NCI-H526 treated with DMSO at 0.1 percent for 48 hours (cell line): ENCODE measurements at places on chromosomes 12 and 14.

DNA sequence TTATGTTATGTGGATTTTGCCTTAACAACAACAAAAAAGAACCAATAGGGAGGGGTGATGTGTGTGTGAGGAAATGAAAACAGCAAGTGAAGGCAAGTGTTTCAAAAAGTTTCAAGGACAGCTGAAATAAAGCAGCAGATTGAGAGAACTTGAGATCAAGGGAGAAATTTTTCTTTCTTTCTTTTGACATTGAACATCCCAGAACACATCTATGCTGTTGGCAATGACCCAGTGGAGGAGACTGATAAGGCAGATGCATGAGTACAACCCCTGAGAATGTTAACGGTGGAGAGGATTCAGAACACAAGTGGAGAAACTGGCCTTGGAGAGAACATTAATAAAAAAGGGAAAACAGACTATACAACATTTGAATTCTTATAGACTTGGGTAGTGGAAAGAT, 2.9 kb downstream of the LLPH start:
- DNase-seq, result no peak

GRCh38 chr14:22982477-22983245, at the start of gene AJUBA:
TSS of gene AJUBA (minus strand) at chr14:22982551. CDS start at chr14:22982266, 285 bp downstream.
- peak; percentile 8 for DNase-seq

- no peak for DNase-seq
These were observed 151.3 kb upstream of the PRKD1 start for GRCh38 chr14:30078811-30079402.

DNA sequence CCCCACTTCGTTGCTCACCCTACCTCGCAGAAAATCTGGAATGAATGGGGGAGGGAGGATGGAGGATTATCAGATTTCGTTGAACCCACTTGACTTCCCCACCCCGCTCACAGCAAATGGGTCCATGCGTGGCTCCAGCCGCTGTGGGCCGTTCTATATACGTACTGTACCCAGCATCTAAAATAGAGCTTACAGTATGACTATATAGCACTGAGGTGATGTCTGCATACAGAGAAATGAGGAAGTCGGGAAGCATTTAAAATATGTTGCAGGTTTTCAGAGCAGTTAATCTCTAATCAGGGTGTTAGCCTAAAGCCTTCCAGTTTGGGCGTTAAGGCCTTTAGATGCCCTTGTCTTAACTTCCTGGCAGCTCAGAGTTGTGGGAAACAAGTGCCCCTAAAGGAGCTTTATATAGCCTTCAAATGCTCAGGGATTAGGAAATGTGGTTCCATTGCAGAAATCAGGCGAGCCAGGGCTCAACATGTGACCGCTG, 1.4 kb downstream of the BICDL1 start:
- peak; percentile 31 for DNase-seq

GRCh38 chr14:105426416-105427130, 6.9 kb downstream of the MTA1 start:
- DNase-seq, result no peak

- no peak for DNase-seq
These were observed 1.2 kb upstream of the PRIMA1 start for GRCh38 chr14:93789228-93790130.

DNA sequence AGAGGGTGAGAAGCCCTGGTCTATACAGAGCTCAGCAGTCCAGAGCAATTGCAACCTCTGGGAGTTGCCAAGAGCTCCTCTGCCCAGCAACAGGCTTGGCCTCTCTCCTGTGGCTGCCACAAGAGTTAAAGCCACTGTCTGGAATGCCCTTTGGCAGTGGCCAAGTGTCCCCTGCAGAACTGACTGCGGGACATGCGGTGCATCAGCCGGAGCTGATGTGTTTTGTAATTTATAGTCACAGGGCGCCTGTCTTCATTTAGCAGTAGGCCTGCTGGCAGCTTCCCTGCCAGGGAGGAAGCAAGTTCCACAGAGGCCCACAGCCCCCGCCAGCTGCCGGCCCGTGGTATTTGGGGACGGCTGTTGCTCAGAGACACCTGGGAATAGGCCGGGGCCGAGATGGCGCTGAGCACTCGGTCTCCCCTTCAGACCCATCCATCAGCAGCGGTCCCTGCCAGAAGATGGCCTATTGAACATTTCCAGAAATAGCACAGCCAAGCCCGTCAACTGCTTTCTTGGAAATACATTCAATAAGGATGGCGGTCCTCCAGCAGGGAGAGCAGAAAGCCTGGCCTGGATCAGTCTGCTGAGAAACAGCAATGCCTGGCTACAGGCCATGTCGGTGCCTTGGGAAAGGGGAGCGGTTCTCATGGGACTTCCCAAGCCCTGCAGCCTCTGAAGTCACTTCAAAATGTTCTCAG, 217.4 kb downstream of the CRADD start:
- no peak for DNase-seq

GRCh38 chr14:65117769-65118745, 15.7 kb upstream of the MAX start:
- no peak for DNase-seq

DNA sequence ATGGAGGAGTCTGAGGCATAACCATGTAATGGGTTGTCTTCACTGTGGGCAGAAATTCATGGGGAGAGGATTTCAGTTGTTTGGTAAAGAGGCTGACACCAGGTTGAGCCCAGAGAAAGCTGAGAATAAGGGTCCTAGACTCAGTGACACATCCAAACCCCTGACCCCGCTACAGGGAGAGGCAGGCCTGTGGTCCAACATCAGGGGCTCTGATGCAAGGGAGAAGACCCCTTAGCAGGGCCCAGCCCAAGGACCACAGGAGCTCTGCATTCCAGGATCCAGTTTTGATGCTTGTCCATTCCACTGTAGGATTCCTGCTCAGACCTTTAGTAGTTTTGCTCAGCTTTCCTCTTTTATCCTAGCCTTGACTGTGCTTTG, 15.5 kb downstream of the GPR68 start:
- no peak for DNase-seq

DNA sequence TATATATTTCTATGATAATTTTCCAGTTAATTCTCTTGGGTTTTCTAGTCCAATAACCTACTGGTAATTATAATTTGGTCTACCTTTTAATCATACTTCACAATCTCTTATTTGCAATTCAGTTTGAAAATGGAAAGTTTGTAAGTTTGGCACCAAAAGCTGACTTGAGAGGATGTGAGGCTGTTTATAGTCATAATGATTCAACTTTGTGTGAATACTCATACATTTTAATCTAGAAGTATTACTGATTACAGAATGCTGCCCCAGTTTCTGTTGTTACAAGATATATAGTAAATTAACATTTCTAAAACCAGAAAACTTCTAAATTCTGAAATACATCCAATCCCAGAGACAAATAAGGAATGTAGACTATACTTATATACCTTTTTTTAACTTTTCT, 158.2 kb downstream of the SLC38A4 start:
- DNase-seq, result no peak

DNA sequence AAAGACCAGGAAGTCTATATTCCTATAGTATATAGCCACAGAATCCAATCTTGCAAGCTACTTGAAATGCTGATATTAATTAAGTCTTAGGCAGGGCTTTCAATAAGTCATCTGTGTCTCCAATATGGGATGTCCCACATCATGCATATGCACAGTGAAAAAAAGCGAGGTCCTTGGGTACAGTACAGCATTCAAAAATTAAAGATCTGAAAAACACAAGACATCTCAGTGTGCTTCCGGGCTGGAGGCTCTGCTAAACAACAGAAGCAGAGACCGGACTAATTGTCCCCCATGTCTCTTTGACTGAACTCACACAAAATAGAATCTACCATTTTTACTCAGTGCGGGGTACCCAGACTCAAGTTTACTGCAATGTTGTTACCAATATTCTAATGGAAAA, 156.0 kb downstream of the DAD1 start:
- no peak for DNase-seq

DNA sequence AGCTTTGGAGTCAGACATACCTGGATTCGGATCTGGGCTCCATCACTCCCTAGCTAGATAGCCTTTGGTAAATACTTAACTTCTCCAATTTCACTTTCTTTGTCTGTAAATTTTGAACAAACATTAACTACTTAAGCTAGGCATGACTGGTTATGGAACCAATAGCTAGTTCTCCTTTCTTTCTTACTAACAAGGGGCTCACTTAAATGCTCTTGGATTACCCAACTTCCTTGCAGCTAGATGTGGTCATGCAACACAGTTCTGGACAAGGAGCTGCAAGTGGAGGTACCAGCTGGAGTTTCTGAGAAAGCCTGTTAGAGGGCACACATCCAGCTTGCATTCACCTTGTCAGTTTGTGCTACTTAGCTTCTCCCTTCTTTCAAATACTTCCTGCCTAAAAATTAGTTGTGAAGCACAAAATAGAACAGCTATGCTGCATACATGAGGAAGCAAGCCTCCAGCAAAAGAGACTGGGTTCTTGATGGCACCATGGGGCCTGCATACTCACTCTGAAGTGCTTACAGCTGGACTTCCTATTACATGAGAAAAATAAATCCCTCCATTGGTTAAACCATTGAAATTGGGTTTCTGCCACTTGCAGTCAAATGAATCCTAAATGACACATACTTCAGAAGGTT, 210.1 kb upstream of the EEA1 start:
- no peak for DNase-seq

DNA sequence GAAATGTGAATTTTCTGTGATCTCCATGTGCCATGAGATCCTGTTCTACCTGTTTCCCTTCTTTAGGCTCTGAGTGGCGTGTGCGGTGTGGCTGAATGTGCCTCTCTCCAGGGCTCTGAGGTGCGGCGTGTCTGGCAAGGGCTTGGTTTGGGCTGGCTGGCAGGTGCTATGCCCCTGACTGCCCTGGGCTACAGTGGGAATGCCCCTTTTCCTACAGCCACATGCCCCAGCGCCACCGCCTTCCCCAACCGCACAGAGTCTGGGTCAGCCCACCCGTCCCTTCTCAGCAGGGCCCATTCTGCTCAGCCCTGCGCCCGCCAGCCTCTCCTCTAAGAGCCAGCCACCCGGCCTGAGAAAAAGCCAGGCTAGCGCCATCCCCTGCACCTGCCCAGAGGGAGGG, 24.7 kb downstream of the BTBD6 start:
- no peak for DNase-seq

- DNase-seq, result no peak
These were observed 123.9 kb downstream of the PRMT8 start for GRCh38 chr12:3614806-3615466.

GRCh38 chr14:104445086-104445485, 134.5 kb upstream of the C14orf180 start:
- DNase-seq, result no peak

DNA sequence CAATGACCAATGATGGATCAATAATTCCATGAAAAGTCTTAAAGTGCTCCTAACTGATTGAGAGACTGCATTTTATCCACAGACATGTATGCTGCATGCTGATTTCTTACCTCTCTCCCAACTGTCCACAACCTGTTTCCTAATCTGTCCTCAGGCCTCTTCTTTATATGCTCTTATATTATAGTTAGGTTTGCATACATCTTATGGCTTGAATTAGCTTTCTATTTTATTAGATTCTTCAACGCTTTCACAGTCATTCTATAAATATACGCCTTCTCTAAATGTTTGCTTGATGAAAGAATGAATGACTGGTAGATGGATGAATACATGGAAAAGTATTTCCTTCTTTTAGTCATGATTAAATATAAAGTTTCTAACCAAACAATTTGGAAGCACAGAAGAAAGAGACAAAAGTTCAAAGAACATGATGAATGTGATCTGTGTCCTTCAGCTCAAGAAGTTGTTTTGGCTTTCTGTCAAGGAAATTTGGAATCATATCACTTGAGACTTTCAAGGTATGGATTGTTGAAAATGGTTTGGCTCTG, 91.8 kb upstream of the NPAS3 start:
- no peak for DNase-seq

DNA sequence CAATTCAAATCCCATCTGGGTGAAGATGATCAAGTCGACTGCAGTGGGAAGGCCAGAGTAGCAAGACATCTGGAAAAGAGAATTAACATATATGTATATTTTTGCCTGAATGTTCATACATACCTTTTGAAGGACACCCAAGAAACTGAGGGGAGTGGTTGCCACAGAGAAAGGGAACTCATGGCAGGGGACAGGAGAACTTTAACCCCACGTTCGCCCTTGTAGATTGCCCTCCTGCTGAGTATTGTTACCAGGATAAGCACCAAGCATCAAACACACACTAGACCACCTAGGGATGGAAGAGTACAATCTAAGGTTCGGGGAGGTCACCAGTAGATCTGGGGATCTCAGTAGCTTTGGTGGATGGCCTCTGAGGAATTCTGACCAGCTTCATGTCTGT, 9.7 kb downstream of the KRT1 start:
- DNase-seq, result no peak

GRCh38 chr14:55780156-55780946, 200.3 kb downstream of the KTN1 start:
- DNase-seq, result no peak

GRCh38 chr12:75932241-75932640, 99.3 kb downstream of the PHLDA1 start:
- no peak for DNase-seq

GRCh38 chr12:46825591-46826414, at the start of gene SLC38A4:
TSS of gene SLC38A4 (minus strand) at chr12:46825997. CDS start at chr12:46793071, 32,926 bp downstream.
- no peak for DNase-seq

- DNase-seq, result no peak
These were observed 505.2 kb downstream of the RMST start for GRCh38 chr12:97967831-97968230.

DNA sequence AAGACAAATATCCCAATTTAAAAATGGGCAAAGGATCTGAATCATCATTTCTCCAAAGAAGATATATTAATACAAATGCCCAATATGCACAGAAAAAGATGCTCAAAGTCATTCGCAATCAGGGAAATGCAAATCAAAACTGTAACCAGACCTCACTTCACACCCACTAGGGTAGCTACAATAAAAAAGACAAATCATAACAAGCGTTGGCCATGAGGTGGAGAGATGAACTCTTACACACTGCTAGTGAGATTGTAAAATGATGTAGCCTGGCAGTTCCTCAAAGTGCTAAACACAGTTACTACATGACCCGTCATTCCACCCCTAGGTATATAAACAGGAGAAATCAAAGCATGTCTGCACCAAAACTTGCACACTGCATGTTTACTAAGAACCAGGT, 30.4 kb downstream of the CDC42BPB start:
- DNase-seq, result no peak

DNA sequence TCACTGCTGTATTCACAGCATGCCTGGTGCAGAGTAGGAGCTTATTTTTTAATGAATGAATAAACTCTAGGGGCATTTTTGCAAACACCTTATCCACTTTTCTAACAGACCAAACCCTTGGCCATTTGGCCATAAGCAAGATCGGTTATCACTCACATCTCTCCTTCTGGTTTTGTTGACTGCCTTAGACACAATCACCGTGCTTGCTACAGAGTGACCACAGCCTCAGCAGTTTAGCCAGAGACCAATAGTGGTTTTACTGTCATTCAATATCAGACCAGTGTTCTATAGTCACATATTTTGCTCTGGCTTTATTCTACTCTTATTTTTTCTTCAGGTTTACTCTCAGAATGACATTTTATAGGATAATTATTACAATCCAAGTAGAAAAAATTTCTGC, 2.2 kb downstream of the KLRB1 start:
- no peak for DNase-seq

GRCh38 chr12:32843528-32844095, 53.0 kb downstream of the PKP2 start:
- DNase-seq, result no peak

- DNase-seq, result no peak
These were observed 141.0 kb downstream of the ZFP36L1 start for GRCh38 chr14:68651652-68652432.

- no peak for DNase-seq
These were observed 256.1 kb downstream of the GLT1D1 start for GRCh38 chr12:129109174-129110001.

- DNase-seq, result peak; percentile 21
These were observed 17.3 kb upstream of the EIF5 start for GRCh38 chr14:103316721-103317121.
